ENCODE measurements at places on chromosomes 12 and 14. TPM values are rescaled to one million over a fixed set of nuclear protein-coding genes. Genes with fewer than 3 reads are reported as not detected.

The PRPH gene
- not detected for total RNA-seq

- no peak for DNase-seq
These were observed 11.5 kb downstream of the DHRS2 start for GRCh38 chr14:23647619-23648018.

DNA sequence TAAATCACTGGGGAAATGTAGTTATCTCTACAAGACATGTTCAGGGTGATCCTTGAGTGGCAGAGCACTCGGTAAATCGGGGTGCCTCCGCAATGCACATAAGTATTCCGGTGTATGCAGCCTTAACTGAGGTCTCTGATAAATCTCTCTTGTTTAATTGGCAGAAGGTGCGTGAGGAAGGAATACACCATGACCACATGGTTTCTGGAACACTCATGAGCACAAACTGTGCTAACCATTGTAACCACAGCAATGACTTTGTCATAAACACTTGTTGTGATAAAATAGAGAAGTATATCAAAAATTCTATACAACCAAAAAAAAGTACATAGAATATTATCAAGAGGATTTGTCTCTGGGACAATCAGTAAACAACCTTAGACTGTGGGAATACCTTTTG is 146.8 kb upstream of the DIO2 start:
- no peak for DNase-seq

- DNase-seq = no peak
These were observed 78.5 kb downstream of the MDGA2 start for GRCh38 chr14:47596860-47597259.

DNA sequence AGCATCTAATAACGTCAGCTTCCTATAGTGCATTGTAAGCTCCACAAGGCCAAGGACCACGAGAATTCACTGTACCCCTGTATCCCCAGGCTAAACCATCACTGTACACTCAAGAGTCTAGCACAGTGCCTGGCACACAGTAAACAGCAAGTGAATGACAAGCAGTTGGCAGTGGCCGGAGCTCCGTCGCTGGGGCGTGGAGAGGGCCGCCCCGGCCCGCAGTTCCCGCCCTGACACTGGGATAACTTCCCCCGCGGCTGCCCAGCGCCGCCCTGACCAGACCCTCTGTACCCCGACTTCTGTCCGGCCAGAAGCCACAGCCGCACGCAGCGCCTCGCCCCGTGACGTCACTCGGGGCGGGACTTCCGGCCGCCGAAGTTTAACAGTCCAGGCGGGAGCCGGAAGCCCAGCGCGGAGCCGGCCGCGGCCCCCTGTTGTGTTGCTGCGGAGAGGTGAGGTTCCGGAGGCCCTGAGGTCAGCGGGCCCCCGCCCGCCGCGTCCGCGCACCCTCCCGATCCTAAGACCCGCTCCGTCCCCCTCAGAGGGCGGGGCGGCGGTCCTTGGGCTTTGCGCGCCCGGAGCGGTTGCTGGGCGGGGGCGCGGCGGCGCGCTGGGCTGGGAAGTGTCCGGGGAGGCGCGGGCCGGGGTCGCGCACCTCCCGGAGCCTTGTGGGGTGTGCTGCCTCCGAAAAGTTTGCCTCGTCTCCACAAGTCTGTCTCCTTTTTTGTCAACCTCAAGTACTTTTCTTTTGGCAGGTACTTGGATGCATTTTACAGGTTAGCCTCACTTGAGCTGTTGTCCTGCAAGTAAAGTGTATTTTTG is at the start of gene NEDD1:
Gene NEDD1, plus strand, starts transcription at position 409 of the 822 bp plus-strand sequence. CDS start 2,503 bp downstream, outside the sequence.
- peak; percentile 87 for DNase-seq

DNA sequence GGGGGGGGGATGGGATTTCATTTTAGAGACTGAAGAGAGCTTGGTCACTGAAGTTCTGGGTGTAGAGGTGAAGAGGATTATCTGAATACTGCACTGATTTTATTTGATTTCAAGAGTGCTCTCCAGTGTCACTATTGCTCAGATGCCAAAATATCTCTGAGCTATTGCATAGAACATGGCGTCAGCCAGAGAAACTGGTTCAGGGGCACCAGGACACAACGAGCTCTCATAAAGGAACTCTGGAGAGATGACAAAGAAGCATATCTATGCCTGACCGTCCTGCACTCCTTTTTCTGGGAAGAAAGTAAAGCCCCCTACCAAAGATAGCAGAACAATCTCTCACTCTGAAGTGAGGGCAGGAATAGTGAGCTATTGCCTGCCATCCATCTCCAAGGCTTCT is 2.0 kb downstream of the SLC7A8 start:
- no peak for DNase-seq
